ENCODE measurements at places on chromosomes 7 and 10.
A peak's percentile ranks its signal among the peaks of the same experiment; 100 is the strongest.

- DNase-seq, result no peak
These were observed 8.7 kb upstream of the HOXA2 start for GRCh38 chr7:27111042-27111750.

DNA sequence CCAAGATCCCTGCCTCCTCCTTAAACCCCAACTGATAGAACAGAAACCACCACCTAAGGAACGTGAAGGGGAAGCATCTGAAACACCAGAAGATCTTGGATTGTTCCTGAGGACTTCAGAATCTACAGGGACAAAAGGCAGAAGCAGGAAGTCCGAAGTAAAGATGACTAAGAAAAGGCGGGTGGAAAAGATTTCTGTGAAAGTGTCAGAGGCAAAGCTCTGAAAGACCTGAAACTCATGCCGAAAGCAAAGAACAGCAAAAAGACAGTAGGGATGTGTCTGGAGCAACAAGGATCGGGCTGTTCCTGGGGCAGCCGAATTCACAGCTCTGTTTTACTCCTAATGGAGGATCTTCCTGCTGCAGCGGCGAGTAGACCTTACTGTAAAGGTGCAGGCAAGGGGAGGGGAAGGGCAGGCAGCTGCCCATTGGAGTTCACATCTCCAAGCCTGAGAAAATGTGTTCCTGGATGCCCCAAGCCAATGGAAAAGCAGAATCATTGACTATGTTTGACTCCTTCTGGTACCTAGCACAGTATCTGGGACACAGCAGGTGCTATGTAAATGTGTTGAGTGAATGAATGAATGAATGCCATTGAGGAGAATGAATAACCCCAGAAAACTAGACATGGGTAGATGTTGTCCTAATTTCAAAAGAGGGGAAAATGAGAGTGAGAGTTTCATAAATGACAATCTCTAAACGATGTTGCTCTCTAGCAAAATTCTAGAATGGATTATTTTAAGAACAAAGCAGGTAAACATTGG, 40.4 kb downstream of the PDIA4 start:
- peak; percentile 75 for DNase-seq

- DNase-seq, result no peak
These were observed 48.4 kb upstream of the TRIM8 start for GRCh38 chr10:102595897-102596296.

GRCh38 chr7:17239046-17239445, 59.4 kb upstream of the AHR start:
- DNase-seq, result no peak

DNA sequence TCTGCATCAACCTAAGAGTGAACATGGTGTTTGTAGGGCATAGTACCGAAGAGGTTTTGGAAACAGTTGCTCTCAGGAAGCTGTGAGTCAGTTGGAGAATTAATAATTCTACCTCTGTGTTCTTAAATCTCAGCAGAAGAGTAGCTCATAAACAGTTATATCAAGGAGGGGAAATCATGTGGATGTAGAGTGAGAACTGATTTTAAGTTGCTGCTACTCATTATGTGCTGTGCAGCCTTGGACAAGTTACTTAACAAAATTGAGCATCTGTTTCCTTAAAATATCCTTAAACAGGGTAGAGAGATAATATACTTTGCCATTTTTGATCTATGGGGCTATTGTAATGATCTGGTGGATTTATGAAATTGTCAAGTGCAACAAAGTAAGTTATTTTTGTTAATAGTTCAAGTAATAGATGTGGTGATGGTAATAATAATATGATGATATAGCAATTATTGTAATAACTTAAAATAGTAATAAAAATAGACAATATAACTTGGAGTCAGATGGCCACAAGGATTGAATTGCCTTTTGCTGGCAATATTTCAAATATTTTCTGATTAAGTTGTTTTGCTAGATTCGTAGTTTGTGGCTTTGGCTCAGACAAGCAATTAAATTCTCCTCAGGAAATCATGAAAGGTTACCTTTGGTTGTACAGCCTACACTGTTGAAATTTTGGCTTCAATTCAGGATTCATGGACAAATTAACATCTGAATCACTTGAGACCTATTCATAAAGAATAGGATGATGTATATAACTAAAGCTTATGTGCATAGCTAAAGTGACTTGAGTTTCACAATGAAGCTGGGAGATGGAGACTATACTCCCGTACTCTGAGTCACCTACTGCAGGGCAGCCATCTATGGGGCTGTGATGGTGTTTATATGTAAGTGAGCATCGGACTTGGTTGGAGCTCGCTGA, 228.5 kb downstream of the CDK14 start:
- no peak for DNase-seq

DNA sequence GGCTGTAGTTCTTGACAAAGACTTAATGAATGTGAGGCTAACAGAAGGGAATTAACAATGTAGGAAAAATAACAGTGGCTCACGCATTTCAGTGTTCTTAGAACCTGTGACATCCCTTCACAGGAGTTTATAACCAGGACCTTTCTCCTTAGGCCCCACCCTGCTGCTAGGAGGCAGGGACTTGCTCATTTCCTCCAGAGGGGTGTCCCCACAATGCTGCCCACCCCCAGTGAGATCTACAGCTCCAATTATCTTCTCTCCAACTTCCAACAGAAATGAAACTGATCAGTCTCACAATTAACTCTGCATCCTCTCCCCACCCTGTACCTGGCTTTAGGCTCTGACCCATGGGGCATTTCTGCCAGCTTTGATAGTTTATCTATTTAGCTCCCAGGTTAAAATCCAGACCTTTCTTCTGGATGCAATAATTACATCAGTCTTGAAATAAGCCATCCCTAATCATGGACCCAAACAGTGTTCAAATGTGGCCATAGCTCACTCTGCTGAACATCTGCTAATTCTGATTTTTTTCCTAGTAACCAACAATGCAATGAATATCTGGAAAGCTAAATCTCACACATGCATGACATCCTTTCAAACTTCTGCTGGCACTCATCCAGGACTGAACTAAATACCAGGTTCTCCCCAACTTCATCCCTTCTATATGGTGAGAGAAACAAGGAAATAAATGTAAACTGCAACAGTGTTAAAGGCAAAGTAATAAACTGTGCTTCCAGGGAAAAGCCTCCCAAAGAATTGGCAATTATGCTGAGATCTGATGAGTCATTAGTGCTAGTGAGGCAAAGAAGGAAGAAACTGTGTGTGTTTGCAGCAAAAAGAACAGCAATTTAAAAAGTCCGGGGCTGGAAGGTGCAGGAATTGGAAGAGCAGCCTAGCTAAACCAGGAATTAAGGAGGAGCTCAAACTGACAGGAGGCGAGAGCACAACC, 64.6 kb downstream of the HERPUD2 start:
- no peak for DNase-seq

- DNase-seq, result no peak
These were observed 202.7 kb upstream of the PRSS58 start for GRCh38 chr7:142460402-142461117.

DNA sequence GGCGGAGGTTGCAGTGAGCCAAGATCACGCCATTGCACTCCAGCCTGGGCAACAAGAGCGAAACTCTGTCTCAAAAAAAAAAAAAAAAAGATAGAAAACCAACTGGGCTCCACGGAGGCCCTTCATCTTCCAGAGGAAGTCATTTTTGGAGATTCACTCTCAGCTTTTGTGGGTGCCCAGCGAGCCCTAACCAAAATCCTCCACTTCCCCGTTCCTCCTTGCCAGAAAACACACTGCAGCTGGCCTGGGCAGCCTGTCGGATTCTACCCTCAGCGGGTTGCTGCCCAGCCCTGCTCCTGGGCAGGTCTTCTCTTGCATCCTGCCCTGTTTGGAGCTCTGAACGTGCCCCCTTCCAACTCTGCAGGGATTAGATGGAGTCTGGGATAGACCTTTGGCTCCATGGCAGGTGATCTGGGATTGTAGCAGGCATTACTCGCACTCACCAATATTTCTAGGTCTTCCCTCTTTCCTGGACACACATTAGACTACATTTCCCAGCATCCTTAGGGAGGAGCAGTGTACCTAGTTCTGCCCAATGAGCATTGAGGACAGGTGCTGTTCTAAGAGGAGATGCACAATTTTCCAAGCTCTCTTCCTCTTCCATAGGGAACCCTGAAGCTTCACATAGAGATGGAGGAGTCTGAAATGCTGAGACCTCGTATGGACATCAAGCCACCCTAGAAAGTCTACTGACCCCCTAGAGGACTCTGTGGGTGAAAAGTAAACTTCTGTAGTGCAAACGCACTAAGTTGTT, 4.6 kb downstream of the GRID2IP start:
- no peak for DNase-seq

DNA sequence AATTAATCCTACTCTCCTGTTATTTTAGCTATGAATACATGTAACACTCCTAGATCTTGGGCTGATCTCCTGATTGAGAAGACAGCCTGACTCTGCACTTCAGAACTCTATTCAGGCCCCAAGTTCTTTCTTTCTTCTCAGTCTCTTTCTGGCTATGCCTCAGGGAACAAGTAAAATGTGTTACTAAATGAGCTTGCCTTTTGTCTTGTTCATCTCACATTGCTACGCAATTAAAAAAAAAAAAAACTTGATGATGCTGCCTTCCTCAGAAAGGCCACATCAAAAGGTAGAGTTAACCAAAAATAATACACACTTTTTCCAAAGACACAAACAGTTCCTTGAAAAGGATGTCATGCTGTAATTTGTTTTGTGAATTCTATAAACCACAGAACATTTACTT, 258.1 kb downstream of the TWIST1 start:
- no peak for DNase-seq

- DNase-seq, result no peak
These were observed 35.5 kb downstream of the RAB19 start for GRCh38 chr7:140439359-140439758.

GRCh38 chr7:2281541-2281940, 32.7 kb downstream of the SNX8 start:
- no peak for DNase-seq

GRCh38 chr7:99739699-99740572, 4.9 kb upstream of the CYP3A7 start:
- DNase-seq, result no peak

GRCh38 chr7:140534743-140535142, 55.4 kb upstream of the MKRN1 start:
- DNase-seq, result no peak

GRCh38 chr10:78808736-78809367, 259.9 kb upstream of the ZMIZ1 start:
- DNase-seq, result no peak

DNA sequence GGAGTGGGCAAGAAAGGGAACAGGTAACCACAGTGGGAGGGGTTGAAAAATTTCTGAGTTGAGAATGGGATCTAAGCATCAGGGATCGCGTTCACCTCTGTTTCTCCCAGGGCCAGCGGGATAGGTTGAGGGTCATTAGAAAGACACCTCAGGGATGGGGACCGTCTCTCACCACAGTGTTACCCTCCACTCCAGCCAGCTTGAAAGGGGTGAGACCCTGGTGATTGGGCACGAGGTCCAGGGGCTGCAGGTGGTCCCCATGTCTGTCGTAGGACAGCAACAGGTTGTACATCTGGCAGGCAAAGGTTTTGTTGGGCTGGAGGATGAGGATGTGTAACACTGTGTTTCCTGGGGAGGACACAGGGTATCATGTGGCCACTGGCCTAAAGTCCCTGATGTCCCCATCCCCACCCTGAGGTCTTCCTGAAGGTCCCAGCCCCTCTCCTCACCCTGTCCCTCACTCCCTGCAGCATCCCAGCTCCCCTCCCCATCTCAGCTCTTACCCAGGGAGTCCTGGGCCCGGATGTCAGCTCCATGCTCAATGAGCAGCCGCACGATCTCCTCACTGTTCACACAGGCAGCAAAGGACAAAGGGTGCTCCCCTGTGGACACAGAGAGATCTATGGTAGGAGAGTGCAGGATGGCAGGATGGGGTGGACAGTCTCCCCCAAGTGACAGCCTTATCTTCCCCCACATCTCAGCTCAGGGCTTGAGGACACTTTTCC, 9.1 kb downstream of the TRPV6 start:
- no peak for DNase-seq

- DNase-seq, result no peak
These were observed 3.7 kb upstream of the ZNF800 start for GRCh38 chr7:127396184-127396583.

- DNase-seq, result peak; percentile 66
These were observed 552.5 kb upstream of the FOXK1 start for GRCh38 chr7:4129481-4130122.

- no peak for DNase-seq
These were observed 102.1 kb downstream of the MPP7 start for GRCh38 chr10:28200775-28201174.

GRCh38 chr10:121158988-121159579, 307.9 kb downstream of the WDR11 start:
- no peak for DNase-seq

DNA sequence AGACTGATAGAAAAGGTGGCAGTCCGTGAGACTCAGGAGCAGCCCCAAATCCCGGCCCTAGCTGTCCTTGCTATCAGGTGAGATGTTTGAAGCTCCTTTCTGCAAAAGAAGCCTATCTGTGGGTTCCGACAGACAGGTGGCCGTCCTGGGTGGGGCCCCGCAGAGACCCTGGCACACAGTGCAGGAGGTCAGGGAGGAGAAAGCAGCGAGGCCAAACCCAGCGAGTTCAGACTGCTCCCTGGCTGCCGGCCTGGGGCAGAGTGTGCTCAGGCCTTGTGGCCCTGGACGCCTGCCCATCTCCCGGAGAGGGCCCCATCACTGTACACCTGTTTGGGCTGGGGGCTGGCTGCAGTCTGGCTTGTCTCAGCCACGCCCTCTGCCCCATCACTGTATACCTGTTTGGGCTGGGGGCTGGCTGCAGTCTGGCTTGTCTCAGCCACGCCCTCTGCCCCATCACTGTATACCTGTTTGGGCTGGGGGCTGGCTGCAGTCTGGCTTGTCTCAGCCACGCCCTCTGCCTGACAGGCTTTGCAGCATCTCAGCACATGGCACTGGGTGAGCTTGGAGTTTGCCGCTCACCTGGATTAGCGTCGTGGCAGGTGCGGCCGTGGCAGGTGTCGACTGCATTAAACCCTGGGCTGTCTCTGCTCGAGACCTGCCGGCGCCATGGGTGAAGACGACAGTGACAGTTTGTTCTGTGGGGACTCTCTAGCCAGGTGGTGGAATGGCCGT, 11.8 kb upstream of the PRKAR1B start:
- peak; percentile 41 for DNase-seq

DNA sequence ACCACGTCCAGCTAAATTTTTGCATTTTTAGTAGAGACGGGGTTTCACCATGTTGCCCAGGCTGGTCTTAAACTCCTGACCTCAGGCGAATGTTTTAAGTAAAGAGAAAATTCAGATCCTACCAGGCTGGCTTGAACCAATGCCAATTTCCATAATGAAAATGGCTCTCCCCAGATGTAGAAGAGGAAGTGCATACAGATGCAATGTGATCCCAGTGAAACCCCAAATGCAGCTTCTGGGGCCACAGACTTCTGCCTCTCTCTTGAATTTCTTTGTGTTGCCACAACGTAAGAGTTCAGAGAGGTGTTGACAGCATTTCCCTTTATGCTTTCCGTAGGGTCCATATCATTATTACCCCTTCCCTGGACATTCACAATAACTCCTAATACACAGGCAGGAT, 29.6 kb upstream of the GOT1 start:
- DNase-seq, result no peak

GRCh38 chr10:116466715-116467422, 39.2 kb downstream of the PNLIPRP3 start:
- DNase-seq, result no peak

DNA sequence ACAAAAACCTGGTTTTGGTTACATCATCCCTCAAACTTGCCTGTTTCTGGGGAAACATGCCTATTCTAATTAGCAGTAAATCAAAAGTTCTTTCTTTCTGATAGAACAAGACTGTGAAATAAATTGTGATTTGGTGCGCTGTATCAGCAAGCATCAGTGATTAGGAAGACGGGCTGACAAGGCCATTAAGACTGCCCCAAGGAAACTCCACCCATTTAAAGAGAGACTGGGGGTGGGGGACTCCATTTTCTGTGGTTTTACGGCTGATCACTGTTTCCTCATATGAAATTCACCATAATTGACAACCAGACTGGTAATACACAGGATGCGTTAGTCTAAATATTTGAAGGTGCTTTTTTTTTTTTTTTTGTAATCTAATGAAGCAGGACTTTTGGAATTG, 68.7 kb downstream of the MBL2 start:
- DNase-seq, result no peak
